ENCODE measurements at places on chromosomes 4 and X. TPM values are rescaled to one million over a fixed set of nuclear protein-coding genes. Genes with fewer than 3 reads are reported as not detected.

- DNase-seq, result no peak
Observed at GRCh38 chr4:3785292-3785565, 19.0 kb downstream of the ADRA2C start.

GRCh38 chr4:2482693-2483092 is 13.8 kb downstream of the RNF4 start:
- DNase-seq, result no peak

DNA sequence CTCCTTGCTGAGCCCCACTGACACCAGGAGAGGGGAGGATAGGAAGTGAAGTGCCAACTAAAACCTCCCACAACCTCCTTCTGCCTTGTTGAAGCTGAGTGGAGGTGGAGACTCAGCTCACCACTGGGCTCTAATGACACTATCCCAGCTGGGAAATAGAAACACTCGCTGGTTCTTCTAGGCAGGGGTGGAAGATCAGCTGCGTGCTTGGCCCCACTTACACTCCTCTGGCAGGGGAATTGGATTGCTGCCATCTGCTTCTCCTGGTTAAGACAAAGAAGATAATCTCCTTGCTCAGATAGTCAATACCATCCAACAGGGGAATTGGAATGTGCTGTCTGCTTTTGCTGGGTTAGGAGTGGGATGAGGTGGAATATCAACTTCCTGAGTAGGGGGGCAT is 392.5 kb downstream of the ZNF674 start:
- no peak for DNase-seq

GRCh38 chrX:119757979-119758730 is at the start of gene SOWAHD:
Gene SOWAHD, plus strand, starts transcription at chrX:119758588. Its CDS starts 80 bp downstream, at chrX:119758668.
- no peak for DNase-seq

GRCh38 chrX:72271812-72272211 is 5.2 kb downstream of the RPS4X start:
- DNase-seq, result no peak

DNA sequence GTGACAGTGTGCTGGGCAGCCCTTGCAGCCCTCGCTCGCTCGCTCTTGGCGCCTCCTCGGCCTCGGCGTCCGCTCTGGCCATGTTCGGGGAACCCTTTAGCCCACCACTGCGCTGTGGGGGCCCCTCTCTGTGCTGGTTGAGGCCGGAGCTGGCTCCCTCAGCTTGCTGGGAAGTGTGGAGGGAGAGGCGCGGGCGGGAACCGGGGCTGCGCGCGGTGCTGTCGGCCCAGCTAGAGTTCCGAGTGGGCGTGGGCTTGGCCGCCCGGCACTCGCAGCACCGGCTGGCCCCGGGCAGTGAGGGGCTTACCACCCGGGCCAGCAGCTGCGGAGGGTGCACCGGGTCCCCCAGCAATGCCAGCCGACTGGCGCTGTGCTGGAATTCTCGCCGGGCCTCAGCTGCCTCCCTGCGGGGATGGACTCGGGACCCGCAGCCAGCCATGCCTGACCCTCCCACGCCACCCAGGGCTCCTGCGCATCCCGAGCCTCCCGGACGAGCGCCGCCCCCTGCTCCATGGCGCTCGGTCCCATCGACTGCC is 770.1 kb upstream of the GALNTL6 start:
- no peak for DNase-seq

GRCh38 chr4:2954358-2955185 is 8.6 kb downstream of the NOP14 start:
- DNase-seq, result no peak

- no peak for DNase-seq
Observed at GRCh38 chr4:39233114-39233513, 50.8 kb downstream of the WDR19 start.

DNA sequence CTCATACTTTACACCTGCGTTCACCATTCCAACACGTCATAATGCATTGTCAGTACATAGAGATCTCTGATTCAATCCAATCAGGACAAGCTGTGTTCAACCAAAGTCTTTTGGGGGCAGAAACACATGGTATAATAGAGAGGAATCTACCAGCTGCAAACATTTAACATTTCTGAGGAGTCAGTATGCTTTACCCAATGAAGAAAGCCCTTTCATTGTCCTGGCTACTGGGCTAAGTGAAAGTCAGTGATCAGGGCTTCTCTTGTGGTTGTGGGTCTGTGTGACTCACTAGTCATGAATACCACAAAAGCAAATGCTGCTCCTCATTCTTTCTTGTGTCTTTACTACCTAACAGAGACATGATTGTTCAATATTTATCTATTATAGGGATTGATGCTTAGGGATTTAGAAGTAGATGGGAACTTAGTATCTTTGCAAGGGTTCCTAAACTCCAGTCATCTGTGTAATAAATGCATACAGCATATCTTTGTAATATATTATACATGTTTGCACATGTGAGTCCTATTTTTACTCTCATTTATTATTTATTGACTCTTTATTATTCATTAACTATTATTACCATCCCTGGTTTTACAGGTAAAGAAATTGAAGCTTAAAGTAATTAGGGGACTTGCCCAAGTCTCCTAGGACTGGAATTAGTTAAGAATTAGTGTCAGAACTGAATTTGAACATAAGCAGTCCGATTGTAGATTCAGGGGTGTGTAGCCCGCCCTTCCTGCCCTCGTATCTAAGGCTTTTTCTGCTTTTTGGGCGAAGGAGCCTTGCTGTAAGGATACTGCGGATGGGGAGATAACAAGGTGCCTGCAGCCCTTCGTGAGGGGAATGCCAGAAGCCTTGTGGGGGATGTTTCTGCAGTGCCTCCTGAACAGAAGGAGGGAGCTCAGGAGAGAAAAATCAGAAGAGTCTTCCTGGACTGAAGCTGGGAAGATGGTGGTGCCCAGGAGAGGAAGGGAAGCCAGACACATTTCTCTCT is 353.1 kb upstream of the BOD1L1 start:
- peak; percentile 99 for DNase-seq

GRCh38 chr4:113355550-113356371 is 306.3 kb downstream of the ANK2 start:
- peak; percentile 99 for DNase-seq

DNA sequence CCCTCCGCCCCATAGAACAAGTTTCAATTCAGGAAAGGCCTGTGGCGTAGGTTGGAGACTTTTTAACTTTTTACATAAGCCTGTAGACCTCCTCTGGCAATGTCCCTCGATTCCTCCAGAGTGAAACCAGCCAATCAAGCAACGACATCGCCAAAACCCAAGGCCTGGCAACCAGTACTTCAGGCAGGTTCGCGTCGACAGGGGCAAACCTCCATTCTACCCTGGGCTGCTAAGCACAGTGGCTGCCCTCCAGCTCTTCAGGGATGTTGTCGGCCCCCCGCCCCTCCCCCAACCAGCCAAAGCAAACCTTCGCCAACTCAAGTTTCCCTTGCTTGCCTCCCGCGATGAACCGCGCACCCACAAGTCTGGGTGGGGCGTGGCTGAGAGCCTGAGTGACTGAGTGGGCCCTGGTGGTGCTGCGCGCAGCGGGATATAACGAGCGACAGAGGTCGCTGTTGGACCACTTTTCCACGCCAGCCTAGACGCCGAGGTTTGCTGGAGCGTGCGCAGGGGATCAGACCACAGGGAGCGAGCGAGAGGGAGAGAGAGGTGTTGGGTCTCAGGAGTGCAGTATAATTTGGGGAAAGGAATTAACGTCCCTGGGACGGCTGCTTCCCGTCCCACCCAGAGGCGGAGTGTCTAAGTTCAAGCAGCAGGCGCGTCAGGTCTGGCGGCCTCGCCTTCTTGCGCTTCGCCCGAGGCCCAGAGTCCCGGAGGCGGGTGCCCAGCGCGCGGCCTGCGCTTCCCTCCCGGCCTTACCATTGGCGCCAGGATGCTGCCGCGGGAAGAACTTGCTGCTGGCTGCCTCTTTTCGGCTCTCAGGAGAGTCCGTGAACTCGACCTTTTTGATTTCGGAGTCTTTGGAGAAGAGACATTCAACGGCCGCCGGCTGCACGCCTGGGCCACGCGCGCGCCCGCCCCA is 9.0 kb upstream of the PITX2 start:
- DNase-seq, result peak; percentile 97

GRCh38 chrX:148270499-148270898 is 229.9 kb upstream of the AFF2 start:
- no peak for DNase-seq

DNA sequence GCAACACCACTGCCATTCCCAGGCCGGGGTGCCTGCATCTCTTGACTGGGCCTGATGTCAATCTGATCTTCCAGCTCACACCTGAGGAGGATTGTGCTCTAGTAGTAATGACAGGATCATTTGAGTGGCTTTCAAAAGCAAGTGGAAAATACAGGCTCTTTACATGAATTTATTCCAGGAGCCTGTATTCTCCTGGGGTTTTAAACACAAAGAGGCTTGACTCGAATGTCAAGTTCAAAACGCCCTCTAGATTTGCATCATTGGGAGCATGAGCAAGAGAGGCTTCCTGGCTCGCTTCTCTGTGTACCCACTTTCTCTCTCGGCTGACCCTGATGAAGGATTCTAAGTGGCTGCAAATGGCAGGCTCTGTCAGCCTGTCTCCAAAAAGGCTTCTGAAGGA is 199.5 kb upstream of the PUDP start:
- no peak for DNase-seq

- no peak for DNase-seq
Observed at GRCh38 chrX:100217547-100217946, 192.5 kb downstream of the PCDH19 start.

- no peak for DNase-seq
Observed at GRCh38 chrX:38940547-38940946, 139.3 kb downstream of the MID1IP1 start.

GRCh38 chr4:142567620-142568451 is 278.3 kb downstream of the INPP4B start:
- no peak for DNase-seq

- no peak for DNase-seq
Observed at GRCh38 chr4:82562564-82562854, 721 bp upstream of the TMEM150C start.

- no peak for DNase-seq
Observed at GRCh38 chrX:100600758-100601157, 16.0 kb downstream of the TNMD start.

DNA sequence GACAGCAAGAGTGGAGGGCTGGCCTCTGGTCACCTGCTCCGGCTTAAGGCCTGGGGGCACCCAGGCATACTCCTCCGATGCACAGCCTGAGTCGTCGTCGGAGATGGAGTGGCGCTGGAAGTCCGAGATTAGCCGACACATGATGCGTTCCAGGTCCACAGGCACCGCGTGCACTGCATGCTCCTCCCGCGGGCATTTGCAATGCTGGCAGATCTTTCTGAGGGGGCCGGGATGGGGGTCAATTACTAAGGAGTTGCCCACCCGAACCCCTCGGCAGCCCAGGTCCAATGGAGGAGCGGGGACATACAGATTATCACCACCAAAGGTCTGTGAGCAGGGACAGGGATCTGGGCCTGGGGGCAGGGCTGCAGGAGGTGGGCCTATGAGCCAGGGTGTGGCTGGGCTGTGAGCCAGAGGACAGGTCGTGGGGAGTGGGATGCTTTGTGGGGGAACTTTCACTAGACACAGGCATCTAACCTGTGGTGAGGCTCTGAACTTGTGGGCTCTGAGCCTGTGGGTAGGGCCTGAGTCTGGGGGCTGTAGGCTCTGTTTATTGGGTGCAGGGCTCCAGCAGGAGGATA is 2.4 kb downstream of the PRICKLE3 start:
- DNase-seq, result no peak

- no peak for DNase-seq
Observed at GRCh38 chr4:165971933-165972332, 98.9 kb downstream of the TLL1 start.

DNA sequence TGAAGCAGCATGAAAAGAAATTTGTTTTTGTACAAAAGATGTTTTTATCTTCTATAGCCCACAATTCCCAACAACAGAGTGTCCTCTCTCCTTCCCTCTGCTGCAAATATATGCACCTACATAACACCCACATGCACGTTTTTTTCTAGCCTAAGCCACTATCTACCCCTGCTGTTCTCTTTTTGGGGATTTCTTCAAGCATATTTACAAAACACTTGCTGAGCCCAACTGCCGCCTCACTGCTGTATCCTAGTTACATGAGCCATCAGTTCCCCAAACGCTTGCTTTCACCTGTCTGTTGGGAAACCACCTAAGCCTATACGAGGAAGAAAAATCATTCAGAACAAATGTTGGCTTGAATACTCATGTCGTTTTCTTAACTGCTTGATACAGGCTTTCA is 127.2 kb downstream of the CHRNA9 start:
- no peak for DNase-seq

GRCh38 chr4:185587427-185588161 is 52.3 kb upstream of the PDLIM3 start:
- no peak for DNase-seq

DNA sequence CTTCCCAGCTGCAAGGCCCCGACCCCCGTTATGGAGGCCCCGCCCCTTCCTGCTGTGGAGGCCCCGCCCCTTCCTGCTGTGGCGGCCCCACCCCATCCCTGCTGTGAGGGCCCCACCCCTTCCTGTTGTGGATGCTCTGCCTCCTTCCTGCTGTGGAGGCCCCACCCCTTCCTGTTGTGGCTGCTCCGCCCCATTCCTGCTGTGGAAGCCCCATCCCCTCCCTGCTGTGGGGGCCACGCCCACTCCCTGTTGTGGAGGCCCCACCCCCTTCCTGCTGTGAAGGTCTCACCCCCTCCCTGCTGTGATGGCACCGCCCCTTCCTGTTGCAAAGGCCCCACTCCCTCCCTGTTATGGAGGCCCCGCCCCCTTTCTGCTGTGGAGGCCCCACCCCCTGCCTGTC is 104.9 kb upstream of the PSAPL1 start:
- DNase-seq, result no peak

DNA sequence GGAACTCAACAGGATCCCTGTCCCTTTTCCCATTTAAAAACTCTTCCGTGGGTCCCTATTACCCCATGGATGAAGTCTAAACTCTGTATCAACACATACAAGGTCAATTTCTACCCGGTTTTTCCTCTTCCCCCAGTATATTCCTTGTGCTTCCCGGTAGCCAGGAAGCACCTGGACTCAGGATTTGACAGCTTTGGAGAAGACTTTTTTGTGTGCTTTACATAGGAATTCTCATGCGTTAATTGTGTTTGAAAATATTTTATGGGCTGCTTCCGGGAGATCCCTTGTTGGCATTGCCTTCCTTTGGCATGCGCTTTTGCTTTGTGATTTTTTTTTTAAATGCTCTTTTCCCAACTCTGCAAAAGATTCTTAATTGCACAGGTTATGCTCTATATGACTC is 7.2 kb downstream of the SMS start:
- no peak for DNase-seq

MAPK10 gene
- total RNA-seq, result 4.3 TPM

COX18 gene
- 30.5 TPM for total RNA-seq

ZCCHC18 gene
- 0.64 TPM for total RNA-seq

GPRASP3 gene
- 4.5 TPM for total RNA-seq

CTAG1B gene
- not detected for total RNA-seq

NSUN7 gene
- total RNA-seq, result not detected

PPEF2 gene
- total RNA-seq, result 0.06 TPM

PCDH11X gene
- total RNA-seq, result not detected

KIT gene
- not detected for total RNA-seq

ADAMTS3 gene
- total RNA-seq, result 0.23 TPM

NPY1R gene
- not detected for total RNA-seq

RHOXF1 gene
- total RNA-seq, result not detected

Measured in LHCN-M2 (cell line).